ENCODE measurements at places on chromosomes 3 and 15.

- DNase-seq, result no peak
Measured at GRCh38 chr3:122598556-122598955, 21.1 kb downstream of the PARP15 start.

- DNase-seq, result no peak
Measured at GRCh38 chr3:79264892-79265291, 502.9 kb downstream of the ROBO1 start.

GRCh38 chr3:153290268-153291015 is 128.4 kb downstream of the RAP2B start:
- no peak for DNase-seq

DNA sequence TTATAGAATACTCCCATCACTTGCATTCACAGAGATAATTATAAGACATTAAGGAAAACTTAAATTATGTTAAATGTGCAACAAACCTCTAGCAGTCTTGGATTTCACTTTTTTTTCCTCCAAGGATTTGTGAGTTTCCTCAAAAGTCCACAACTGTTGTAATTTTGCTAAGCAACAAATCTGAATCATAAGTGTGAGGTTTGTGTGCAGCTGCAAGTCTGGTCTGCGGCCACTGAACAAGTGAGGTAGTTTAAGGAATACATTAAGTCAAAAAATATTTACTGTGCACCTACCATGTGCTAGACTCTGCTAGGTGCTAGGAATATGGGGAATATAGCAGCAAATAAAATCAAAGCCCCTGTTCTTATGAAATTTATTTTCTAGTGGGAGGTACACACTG is 70.2 kb downstream of the LRRC28 start:
- no peak for DNase-seq

Measured in HEK293T (cell line).